T-helper 17 cell (primary cell): ENCODE measurements at places on chromosomes 3 and 15.

DNA sequence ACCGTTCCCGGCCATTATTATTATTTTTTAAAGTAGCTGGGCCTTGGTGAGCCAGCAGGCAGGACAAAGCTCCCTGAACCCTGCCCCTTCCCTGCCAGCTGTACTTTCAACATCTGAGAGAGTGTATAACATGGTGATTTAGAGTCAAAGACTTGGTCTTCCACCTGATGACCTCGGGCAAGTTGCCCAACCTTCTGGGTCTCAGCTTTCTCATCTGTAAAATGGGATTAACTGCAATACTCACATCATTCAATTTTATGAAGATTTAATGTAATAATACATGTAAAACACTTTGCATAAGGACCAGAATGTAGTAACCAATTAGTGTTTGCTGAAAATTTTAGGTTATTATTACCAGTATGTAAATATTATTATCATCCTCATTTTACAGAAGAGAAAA, 11.9 kb upstream of the TRH start:
- no peak for DNase-seq

DNA sequence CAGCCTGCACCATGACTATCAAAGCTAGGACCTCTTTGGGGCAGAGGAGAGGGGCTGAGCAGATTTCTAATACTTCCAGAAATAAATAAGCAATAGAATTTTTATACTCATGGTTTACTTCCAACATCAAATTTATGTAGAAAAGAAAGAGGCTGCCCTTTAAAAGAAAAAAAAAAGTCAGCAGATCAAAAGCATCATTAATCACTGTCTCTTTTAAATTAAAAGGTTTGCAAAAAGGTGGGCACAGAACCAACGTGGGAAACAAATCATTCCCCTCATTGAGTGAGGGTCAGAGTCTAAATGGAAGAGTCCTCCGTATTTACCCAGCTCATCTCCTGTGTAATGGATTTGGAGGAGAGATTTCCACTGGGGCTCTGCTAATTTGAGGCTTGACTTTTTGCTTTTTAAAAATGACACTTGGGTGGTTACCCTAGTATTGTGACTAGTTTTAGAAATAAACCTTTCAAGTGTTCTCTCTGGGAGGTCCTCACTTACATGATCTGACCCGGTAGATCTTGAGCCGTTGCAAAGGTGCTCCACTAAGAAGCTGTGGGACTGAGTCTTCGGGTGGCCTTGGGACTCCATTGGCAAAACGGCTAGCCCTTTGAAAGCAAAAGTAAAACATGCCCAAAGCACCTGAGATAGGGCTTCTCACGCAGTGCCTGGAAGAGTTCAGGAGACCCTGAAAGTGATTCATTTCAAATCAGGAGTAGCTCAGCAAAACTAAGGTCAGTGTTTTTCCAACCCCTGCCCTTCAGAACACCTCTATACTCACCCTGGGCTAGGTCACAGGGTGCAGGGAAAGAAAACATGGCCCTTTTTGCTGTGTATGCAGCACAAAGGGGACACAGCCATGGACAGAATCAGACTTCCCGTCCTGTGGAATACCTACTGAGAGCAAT, 320.9 kb downstream of the FOXP1 start:
- no peak for DNase-seq

GRCh38 chr3:149575213-149575960, 82.4 kb downstream of the WWTR1 start:
- no peak for DNase-seq

DNA sequence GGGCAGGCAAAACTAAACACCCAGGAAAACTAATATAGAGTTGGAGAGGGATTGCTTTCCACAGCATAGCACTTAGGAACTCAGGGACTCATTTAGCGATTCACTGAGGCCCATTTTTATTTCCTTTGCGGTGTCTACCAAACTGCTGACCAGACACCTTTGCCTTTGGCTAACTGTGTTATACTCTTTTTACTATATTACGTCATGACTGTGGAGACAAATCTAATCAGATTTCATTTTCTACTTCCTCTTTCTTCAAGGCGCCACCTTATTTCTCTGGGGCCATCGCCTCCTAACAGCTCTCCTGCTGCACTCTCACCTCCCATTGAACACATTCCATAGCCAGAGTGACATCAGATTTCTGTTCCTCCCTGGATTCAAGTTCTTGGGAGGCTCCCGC, 215.7 kb upstream of the WNT5A start:
- no peak for DNase-seq

GRCh38 chr3:56471771-56472170, 3.5 kb upstream of the ERC2 start:
- DNase-seq = no peak

GRCh38 chr15:66498501-66499386, 1.2 kb upstream of the SNAPC5 start:
- DNase-seq = no peak

DNA sequence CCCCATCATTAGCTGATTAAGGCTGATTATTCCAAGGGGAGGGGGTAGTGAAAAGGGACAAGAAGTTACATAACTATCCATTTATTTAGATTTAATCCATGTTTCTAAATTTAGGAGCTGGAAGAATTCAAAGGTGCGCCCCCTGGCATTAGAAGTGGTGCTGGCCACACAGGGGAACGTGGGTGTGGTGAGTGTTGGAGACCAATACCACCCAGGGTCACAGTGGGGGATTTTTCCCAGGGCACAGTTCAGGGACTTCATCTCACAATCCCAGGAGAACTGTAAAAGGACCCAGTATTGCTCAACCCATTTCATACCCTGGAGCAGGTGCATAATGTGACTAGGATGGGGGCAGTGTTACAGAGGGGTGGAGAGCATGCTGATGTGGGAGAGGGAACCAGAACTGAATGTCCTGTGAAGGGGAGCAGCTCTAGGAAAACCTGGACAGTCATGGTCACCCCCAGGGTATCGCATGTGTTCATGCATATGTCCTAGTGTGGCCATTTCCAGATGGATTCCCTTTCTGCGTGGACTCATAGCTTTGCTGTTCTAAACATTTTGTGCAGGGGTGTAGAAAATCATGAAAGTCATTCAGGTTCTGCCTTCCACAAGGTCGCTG, 110.3 kb downstream of the LSM3 start:
- no peak for DNase-seq

- no peak for DNase-seq
Measured at GRCh38 chr3:112019716-112020115, 14.8 kb upstream of the TMPRSS7 start.

DNA sequence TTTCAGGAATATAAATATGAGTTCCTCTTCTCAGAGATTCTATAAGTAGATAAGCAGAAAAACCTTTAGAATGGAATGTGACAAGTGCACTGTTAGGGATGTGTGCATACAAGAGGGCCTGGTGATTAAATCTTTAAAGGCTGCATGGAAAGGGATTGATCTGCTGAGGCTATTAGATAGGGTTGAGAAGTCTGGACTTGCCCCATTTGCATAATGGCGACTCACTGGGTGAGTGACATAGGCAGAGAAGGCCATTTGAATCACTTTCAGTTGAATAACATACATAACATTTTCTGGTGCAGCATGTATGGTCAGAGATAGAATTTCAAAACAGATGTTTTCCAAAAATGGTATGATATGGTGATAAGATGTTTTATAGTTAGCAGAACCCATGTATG, 156.9 kb downstream of the ZNF621 start:
- no peak for DNase-seq

GRCh38 chr3:123725652-123726400, 141.0 kb upstream of the HACD2 start:
- no peak for DNase-seq

DNA sequence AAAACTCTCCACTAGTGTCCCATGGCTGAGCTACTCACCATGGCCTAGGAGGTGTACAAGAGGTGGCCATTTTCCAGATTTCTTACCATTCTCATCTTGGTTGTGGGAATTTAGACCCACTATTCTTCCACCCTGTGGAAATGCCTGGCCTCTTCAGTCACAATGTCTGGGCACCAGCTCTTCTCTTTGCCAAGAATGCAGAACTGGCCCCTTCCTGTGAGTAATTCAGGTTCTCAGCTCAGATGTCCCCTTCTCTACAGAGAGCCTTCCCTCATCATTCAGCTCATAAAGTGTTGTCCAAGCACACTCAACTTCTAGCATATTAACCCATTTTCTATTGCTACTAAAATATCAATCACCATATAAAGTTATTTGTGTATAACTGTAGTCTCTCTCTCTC, 575.5 kb upstream of the KCNMB2 start:
- DNase-seq = no peak

DNA sequence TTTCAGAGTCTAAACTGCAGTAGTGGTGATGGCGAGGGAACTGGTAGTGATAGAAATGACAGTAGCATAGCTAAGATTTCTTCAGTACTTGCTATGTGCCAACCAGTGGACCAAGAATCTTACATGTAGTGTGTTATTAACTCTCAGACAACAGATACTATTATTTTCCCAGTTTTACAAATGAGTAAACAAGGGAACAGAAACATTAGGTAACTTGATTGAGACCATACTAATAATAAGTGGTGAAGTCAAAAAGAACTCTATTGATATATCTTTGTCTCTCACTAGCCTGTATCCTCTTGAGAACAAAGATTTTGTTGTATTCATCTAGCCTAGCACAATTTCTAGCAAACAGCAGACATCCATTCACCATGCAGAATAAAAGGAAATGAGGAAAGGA, 250.1 kb downstream of the ZBTB20 start:
- DNase-seq = no peak

DNA sequence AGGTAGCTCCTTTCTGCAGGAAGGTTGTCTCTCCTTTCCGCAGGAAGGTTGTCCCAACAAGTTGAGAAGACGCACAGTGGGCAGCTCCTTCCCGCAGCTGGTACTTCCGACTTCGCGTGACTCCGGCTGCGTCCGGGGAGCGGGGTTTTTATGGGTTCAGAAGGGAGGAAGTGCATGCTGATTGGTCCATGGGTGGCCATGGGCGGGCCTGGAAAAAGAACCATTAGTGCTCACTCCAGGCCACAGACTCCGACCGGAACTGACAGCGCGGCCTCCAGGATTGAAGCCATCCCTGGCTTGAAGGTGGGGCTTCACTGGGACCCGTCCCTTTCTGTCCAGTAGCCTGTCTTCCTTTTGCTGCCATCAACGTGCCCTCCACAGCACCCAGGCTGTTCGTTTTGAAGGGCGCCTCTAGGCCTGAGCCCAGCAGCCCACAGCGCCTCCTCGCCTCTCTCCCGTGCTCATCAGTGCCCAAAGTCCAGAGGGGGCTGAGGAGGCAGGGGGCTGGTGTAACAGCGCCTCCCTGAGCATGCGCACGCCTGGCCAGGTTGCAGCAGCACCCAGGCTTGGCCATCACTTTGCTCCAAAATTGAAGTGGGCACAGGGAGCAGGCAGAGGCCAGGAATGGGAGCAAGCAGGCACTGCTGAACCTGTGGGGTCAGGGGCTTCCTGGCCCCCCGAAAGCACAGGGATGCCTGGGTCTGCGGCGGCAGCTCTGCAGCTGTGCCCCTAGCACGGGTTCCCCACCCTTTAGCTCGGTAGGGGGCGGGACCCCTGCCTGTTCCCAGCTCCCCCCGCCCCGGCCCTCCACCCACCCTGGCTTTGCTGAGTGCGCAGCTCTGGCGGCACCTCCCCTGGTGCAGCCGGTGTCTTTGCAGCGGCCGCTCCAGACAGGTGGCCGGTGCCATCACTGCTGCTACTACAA, 330.6 kb upstream of the MCTP2 start:
- DNase-seq = no peak

DNA sequence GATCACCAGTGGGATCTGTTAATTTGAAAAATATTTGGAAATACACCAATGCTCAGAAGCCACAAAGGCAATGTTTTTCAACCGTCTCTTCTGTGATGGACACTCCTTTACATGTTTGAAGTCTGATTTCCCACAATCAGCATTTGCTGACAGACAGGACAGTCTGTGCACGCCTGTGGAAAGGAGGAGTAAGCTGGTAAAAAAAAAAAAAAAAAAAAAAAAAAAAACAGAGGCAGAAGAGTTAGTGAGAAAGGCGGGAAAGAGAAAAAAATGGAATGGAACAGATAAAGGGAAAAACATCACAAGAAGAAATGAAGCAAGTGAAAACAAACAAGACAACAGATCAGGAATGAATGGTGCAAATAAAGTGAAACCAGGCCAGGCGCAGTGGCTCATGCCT, 35.0 kb downstream of the PRTG start:
- DNase-seq = no peak
